ENCODE measurements at places on chromosomes 11 and 22. TPM values are rescaled to one million over a fixed set of nuclear protein-coding genes. Genes with fewer than 3 reads are reported as not detected.

GAL gene
- polyA plus RNA-seq, result 2.6 TPM

DNA sequence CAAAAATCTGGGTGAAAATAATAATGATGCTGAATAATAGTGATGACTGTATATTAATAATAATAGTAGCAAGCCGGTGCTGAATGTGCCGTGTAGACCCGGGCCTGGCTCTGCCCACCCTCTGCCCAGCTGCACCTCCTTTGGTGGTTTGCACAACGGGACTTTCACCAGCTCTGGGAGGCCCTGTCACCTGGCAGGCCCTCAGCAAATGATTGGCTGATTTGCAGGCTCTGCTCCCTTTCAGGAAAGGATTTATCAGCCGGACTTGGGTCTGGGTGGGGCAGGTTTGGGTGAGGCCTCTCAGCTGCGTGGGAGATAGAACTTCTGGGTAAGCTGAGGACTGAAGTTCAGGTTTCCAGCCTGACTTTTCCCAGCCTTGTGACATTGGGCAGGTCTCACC lies 21.4 kb downstream of the KIAA1671 start:
- DNase-seq, result no peak

DNA sequence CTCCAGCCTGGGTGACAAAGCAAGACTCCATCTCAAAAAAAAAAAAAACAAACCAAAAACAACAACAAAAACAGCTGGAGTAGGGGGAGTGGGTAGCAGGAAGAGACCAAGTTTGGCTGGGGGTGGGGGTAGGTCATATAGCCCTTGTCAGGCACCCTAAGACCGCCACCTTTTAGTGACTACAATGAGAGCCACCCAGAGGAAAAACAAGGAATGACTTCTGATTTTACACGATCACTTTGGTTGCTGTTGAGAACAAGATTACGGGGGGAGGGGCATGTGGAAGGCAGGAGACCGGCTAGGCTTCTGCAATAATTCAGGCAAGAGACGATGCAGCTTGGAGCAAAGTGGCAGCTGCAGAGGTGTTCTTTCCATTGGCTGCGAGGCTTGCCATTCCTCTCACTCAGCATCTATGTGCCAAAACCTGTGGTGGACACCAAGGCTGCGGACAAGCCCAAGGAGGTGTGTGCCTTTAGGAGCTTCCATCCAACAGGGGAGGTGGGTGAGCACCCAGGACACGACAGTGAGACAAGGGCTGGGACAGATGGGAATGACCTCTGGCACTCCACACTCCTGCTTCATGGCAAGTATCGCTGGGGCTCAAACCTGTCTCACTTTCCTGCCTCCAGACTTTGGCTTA lies 1.7 kb downstream of the RPS19BP1 start:
- DNase-seq, result no peak

DNA sequence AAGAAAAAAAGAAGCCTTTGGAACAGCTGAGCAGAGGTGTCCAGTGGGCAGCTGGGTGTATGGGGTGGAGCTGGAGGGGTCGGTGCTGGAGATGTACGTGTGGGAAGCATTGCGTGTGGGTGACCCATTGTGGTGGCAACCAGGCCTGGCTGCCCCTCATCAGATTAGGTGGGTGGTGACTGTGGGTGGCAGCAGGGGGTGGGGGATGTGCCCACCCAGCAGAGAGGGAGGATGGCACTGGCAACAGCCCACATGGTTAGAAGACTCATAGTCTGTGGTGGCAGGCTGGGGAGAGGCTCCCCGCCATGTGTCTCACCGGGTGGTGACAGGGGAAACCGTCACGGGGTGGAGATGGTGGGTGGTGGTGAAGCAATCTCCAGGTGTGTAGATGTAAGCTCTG lies 27.6 kb downstream of the TP53I11 start:
- no peak for DNase-seq

All from keratinocyte (primary cell).